Hematopoietic multipotent progenitor cell treated with erythropoietin and hydrocortisone succinate and interleukin-3 and kit ligand, for 8 days (in vitro differentiated cells): ENCODE measurements at places on chromosomes 6 and 20.

DNA sequence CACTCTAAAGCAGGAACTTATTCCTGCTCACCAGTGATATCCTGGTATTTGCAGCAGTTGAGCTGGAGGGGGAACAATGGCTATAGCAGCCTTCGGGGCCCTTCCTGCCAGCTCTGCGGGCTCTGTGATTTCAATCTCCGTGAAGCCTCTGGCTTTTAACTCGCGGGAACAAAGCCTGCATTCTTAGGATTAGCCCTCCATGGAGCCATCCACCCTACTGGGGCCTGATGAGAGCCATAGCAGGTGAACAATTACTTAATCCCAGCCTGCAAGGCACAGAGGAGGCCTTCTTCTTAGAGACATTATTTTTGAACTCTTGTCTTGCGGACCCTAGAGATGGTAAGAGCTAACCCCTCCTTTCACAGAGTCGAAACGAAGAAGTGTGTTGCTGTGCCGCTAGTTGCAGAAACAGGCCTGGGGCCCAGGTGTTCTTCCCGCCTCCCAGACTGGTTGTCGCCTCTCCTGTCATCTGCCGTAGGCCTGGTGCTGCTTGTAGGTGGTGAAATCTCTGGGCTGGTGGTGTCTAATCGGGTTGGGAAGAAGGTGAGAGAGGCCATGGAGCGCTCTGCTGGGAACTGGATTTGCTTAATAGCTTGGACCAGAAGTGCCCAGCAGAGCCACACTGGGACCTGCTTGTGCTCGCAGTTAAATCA is 9.7 kb downstream of the GHRH start:
- no peak for DNase-seq

GRCh38 chr20:52305024-52305645 is 113.6 kb upstream of the ZFP64 start:
- DNase-seq, result no peak

- DNase-seq, result no peak
Observed at GRCh38 chr6:141463237-141463977, 669.3 kb upstream of the GJE1 start.

GRCh38 chr20:47150403-47151152 is 205.9 kb downstream of the ZMYND8 start:
- peak; percentile 77 for DNase-seq

GRCh38 chr6:54403096-54403495 is 94.9 kb downstream of the TINAG start:
- no peak for DNase-seq

GRCh38 chr20:22501566-22502344 is 82.6 kb downstream of the FOXA2 start:
- no peak for DNase-seq

- peak; percentile 57 for DNase-seq
Observed at GRCh38 chr20:58407201-58407873, 18.3 kb downstream of the VAPB start.

- DNase-seq, result peak; percentile 31
Observed at GRCh38 chr6:125944434-125944816, 12.1 kb upstream of the HINT3 start.

DNA sequence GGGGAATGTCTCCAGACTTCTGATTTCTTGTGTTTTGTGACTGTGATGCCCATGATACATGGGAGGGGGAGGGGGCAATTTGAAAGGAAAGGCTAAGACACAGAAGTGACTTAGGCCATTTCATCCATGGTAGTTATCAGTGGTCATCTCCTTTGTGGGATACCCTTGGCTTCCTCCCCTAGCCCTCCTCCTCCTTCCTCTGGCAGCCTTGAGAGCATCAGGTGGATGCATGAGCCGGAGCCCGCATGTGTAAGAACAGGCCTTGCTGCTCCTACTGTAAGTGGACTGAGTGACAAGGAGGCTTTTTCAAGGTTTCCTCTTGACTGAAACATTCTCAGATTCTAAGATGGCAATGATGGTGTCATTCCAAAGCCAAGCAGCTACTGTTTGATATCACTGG is 874 bp downstream of the CD83 start:
- no peak for DNase-seq

- DNase-seq, result peak; percentile 41
Observed at GRCh38 chr6:135115834-135116233, 61.2 kb upstream of the HBS1L start.

- DNase-seq, result no peak
Observed at GRCh38 chr20:43988867-43989266, 74.2 kb downstream of the TOX2 start.

GRCh38 chr6:124991764-124992295 is 29.6 kb downstream of the RNF217 start:
- DNase-seq, result no peak

- peak; percentile 2 for DNase-seq
Observed at GRCh38 chr6:138722425-138723371, 50.9 kb upstream of the CCDC28A start.

DNA sequence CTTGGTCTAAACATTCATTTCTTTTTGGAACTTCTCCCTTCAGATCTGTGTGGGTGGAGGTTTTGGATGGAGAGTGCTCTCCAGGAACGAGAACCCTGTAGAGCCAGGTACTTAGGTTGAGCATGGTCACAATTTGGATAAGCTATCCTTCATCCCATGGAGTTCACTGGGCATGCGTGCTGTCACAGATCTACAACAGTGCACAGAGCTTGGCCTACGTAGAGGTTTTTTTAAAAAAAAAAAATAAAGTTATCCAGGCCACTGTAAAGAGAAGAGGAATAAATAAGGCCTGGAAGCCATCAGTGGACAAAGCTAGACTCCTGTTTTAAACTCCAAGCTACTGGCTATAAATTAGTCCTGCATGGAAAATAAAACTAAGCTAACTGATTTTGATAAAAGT is 165.6 kb downstream of the SLC24A3 start:
- DNase-seq, result no peak

DNA sequence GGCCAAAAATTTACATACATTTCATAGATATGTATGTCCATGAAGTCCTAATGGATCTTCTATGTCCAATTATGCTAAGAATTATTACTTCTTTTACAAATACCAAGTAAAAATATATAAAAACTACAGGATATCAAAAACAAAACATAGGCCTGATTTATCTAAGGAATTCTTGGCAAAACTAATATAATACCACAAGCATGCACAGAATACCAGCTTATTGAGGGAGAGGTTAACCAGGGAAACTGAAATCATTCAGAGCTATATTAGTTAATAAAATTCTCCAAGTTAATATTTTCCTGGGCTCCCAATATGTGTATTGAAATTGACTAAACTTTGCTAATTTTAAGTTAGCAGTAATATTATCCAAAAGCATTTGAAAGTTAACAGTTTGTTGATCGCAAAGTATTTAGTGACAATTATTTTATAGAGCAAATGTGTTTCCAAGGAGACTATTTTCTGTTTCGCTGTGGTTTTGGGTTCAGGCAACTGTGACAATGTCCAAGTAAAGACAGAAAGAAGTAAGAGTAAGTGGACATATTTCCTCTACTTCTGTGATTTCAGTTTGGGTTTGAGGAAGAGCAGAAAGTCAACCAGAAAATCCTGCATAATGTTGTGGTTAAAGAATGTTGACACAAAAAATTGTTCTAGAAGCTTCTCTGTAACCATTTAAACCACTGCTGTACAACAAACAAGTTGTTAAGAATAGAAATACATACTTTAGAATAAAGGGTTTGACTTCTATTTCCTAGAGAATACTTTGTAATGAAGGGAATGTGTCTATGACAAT is 167.4 kb downstream of the COL21A1 start:
- DNase-seq, result no peak

- no peak for DNase-seq
Observed at GRCh38 chr6:99810942-99811620, 182.9 kb downstream of the MCHR2 start.

GRCh38 chr6:118708744-118709143 is 57.4 kb upstream of the CEP85L start:
- no peak for DNase-seq

- no peak for DNase-seq
Observed at GRCh38 chr20:19456595-19457395, 244.4 kb downstream of the SLC24A3 start.
